ENCODE measurements at places on chromosomes 16 and 17.

DNA sequence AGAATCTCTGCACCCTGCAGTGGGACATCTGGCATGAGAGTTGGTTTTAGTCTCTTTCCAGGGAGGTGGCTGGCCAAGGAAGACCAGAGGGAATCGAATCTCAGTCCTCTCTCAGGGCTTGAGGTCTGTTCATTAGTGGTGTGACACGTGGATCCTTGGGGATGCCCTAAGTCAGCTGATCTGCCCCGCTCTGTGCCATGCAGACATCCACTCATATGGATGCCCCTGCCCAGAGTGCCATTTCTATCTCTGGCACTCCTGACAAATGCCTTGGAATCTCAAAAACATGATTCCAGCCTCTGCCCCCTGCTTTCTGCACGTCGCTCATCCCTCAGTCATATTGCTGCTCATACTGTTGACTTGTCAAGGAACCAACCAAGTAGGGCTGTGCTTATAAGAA is 38.8 kb downstream of the WSCD1 start:
- DNase-seq = no peak

DNA sequence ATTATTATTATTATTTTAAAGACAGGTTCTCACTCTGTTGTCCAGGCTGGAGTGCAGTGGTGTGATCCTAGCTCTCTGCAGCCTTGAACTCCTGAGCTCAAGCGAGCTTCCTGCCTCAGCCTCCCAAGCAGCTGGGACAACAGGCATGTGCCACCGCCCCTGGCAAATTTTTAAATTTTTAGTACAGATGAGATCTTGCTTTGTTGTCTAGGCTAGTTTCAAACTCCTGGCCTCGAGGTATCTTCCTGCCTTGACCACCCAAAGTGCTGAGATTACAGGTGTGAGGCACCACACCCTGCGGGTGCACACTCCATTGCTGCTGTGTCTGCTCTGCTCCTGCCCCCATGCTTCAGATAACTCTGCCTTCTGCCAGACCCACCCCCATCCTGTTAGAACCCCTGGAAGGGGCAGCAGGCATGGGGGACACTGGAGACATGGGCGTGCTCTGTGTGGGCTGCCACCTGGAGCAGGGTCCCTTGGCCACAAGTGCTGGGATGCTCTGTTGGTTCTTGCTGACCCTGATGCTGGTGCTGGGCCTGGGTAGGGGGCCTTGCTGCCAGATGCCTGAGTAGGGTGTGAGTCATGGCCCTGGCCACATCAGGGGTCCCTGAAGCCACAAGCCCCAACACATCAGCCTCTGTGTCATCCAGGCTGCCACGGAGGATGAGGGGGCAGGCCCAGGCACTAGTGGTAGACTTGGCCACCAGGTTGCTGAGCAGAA is 2.6 kb downstream of the GGT6 start:
- DNase-seq = peak; percentile 68

GRCh38 chr16:28910086-28911031 is 14.7 kb downstream of the RABEP2 start:
- no peak for DNase-seq

DNA sequence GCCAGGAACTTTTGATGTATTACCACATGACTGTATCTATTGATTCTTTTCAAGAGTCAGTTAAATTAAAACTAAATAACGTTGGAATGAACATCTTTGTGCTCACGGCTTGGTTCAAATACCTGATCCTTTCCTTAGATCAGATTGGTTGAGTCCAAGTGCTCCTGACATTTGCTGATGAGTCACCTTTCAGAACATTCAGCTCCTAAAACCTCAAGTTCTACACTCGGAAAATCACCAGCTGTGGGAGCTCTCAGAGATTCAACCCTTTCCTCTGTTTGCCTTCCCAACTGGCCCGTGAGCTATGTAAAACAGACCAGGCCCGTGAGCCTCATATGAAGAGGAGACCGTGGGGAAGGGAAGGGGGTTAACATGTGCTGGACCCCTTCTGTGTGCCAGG is 68.1 kb downstream of the RTN4RL1 start:
- DNase-seq = peak; percentile 69

- no peak for DNase-seq
Observed at GRCh38 chr16:87390641-87391323, 1.4 kb upstream of the MAP1LC3B start.

GRCh38 chr17:27381007-27381501 is 75.2 kb upstream of the KSR1 start:
- DNase-seq = peak; percentile 66

GRCh38 chr17:42067371-42068091 is 17.1 kb upstream of the C17orf113 start:
- peak; percentile 95 for DNase-seq

GRCh38 chr16:82195917-82196494 is 26.0 kb upstream of the MPHOSPH6 start:
- DNase-seq = no peak

GRCh38 chr17:77734371-77735080 is 224.0 kb upstream of the TNRC6C start:
- peak; percentile 88 for DNase-seq

GRCh38 chr17:2083613-2084035 is 28.7 kb downstream of the HIC1 start:
- DNase-seq = no peak

GRCh38 chr16:57743458-57743857 is 7.9 kb downstream of the KATNB1 start:
- DNase-seq = no peak

DNA sequence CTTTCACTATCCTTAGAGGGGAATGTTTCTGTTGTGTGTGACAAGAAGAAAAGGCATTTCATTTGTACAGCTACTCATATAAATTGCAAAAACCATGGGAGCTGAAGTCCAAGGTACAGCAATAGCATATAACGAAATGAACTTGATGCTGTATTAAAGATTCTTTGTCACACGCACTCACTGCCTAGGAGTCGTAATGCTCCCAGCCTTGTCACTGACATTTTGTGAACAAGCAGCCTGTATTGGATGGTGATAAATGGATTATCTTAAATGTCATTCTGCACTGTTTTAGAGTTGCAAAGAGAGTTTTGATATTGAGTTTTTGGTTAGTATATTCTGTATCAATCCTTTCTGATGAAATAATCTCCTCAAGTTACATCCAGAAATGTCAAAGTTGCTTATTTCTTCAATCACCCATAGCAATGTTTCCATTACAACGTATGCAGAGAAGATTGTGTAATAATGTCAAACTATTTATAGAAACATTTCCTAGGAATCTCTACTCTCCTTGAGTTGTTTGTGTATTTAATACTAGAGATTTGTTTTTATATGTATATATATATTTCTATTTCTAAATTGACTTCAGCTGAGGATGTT is 270.6 kb downstream of the FTO start:
- no peak for DNase-seq

GRCh38 chr16:77548766-77549165 is 113.9 kb upstream of the ADAMTS18 start:
- no peak for DNase-seq

DNA sequence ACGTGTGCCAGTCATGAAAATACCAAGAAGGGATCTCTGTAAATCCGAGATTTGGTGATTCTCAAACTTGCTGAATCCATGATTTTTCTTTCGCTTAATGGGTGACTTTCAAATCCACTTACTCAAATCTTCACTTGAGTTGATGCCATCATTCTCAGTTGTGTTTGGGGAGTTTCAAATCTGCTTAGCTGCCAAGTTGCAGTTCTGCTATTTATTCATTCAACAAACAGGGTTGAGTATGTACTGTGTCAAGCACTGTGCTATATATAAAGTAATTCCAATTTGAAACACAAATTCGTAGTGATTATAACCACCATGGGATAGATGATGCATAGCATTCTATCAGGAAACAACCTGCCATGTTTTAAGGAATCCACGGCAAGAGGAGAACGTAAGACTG is 394.3 kb downstream of the CDH13 start:
- no peak for DNase-seq

DNA sequence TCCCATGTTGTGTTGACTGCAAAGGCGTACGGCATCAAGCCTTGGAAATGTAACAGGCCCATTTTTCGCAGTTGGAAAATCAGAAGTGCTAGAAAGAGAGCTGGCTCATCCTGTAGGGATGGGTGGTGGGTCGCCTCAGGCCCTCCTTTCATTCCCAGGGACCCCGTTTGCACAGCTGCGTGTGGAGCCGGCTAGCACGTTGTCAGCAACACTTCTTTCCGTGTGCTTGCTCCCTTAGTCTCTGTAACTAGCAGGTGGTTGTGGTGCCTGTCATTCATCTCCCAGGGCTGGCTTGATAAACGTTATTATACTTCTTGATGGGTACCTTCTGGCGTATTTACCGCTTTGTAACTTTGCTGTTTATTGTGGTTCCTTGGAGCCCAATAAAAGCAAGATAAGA is 239.0 kb upstream of the CACNG5 start:
- no peak for DNase-seq

DNA sequence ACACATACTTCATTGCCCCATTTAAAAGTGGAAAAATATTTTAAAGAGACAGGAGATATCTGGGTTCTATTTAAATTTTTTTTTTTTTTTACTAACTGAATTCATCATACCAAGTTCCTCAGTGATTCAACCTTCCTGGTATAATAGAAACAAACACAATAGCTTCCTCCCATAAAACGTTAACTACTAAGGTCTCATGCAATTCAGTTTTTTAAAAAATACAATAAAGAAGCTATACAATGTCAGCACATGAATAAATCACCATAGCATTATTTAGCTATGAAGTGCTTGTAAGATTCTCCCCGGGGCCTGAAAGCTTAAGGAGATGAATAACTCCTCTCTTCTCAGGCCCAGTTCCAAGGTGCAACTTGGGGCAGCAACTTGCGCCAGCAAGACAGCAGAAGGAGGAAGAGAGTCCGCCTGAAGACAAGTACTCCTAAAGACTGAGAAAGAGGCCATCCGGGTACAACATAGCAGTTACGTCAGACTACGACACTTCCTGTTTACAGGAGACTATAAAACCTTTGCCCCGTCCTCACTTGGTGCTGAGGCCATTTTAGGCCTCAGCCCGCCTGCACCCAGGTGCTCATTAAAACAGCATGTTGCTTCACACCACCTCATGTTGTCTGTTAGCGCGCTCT is 81.5 kb downstream of the MYO1D start:
- DNase-seq = no peak

GRCh38 chr17:35537601-35538141 is at the start of gene SLFN12L:
TSS of gene SLFN12L (minus strand) at chr17:35537678. CDS start at chr17:35522364, 15,314 bp downstream.
- peak; percentile 41 for DNase-seq

GRCh38 chr17:76063875-76064546 is 8.3 kb downstream of the SRP68 start:
- DNase-seq = no peak

DNA sequence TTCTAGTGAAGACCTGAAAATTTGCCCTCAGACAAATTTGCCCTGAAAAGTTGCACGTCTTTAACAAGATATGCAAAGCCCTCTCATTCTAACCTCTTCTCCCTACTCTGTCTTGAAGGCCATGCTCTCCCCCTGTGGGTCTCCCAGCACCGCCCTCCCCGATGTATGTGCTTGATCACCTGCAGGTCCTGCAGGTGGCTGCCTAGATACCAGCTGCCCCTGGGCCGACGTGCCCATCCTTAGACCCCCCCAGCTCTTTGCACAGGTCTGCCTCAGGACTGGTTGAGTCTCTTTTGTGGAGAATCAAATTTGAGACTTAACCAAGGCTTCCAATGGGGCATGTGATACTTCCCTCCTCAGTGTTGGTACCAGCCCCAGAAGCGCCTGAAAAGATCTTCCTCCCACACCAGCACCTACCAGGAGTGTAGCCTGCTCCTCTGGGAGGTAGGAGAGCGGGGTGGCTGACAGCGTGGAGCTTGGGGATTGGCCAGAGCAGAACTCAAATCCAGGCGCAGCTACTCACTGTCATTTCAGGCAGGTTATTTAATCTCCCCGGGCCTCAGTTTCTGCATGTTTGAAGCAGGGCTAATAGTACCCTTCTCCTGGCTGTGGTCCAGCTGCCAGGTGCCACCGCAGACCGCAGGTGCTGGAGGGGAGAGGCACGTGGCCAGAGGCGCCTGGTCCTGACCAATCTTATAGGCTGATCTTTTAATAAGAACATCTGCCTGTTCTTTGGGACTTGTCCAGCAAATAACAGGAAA is 4.5 kb upstream of the MRPL38 start:
- peak; percentile 78 for DNase-seq

GRCh38 chr17:6160911-6161855 is 91.0 kb downstream of the WSCD1 start:
- DNase-seq = no peak

DNA sequence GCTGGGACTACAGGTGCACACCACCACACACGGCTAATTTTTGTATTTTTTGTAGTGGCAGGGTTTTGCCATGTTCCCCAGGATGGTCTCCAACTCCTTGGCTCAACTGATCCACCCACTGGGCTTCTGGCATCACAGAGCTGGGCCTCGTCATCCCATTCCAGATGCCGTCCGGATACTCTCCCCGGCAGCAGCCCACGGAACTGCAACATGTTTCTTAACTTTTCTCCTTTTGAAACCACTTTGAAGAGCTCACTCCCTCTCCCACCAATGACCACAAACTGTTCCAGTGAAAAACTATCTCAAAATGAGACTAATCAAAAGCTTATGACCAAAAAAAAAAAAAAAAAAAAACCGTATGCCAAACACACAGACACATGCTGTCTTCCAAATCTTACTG is 17.6 kb downstream of the PEMT start:
- DNase-seq = no peak

DNA sequence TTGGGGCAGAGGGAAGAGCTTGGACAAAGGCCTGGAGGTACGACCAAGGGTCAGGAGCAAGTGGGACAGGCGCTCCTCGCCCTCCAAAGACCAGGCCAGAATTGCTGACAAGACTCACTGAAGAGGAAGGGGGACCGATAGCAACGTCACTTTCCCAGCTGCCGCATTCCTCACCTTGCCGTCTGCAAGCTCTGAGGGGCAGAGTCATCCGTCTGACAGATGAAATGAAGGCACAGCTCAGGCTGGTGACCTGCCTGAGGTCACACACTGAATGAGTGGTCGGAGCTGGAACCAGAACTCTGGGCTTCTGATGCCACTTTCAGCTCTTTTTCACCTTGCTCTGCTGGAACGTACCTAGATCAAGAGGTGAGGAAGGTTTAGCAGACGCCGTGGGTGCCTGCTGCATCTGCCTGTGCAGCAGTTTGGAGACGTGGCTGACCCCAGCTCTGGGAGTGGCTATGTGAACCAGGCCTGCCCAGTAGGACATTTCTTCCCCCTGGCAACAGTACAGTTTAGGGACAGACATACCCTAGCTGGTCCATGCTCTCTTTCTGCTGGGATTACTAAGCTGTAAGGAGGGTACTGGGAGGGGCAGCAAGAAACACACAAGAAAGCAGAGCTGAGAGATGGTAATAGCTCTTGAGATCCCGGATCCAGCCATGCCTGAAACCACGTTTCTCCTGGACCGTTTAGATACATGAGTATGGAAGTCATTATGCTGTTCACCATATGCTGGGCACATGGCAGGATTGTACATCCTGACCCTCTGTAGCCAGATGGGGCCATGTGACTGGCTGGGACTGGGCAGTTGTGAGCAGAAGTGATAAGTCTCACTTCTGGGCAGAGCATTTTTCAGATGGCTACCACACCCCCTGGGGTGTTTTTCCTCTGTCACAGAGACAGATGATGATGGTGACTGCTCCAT is 50.9 kb downstream of the IL21R start:
- peak; percentile 83 for DNase-seq

- DNase-seq = no peak
Observed at GRCh38 chr17:17985555-17985954, 12.9 kb downstream of the DRC3 start.

Measured in osteoblast (primary cell).